Activated CD4-positive, CD25-positive, alpha-beta regulatory T cell treated with anti-CD3 and anti-CD28 coated beads, Interleukin-2, amount 50 U/mL, for 16 hours (primary cell): ENCODE measurements at places on chromosomes 7 and 10.

GRCh38 chr7:28245123-28245878, 64.7 kb upstream of the JAZF1 start:
- DNase-seq = no peak

GRCh38 chr10:35432781-35433338, 96.6 kb downstream of the CCNY start:
- DNase-seq = no peak

- DNase-seq = no peak
Observed at GRCh38 chr7:137026176-137026500, 157.7 kb downstream of the CHRM2 start.

- DNase-seq = no peak
Observed at GRCh38 chr10:114294549-114294948, 55.5 kb downstream of the VWA2 start.

DNA sequence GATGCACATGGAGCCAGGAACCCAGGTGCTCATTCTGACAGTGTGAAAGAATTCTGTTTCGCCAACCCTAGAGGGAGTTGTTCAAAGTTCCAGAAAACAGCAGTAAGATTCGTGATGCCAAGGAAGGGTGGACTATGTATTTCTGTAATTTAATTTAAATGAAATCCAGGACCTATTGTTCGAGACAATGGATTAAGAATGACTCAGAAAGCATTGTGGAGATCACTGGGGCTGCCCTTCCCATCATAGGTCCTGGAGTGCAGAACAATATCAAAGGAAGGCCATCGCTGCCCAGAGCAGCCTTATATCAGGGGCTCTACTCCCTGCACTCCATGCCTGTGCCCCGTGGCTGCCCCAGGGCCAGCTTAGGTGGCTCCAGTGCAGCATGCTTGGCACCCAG, 32.1 kb upstream of the CALD1 start:
- DNase-seq = no peak

- no peak for DNase-seq
Observed at GRCh38 chr10:51063659-51064535, 10.4 kb upstream of the PRKG1 start.

GRCh38 chr10:21079330-21079658, 182.2 kb upstream of the NEBL start:
- DNase-seq = no peak

DNA sequence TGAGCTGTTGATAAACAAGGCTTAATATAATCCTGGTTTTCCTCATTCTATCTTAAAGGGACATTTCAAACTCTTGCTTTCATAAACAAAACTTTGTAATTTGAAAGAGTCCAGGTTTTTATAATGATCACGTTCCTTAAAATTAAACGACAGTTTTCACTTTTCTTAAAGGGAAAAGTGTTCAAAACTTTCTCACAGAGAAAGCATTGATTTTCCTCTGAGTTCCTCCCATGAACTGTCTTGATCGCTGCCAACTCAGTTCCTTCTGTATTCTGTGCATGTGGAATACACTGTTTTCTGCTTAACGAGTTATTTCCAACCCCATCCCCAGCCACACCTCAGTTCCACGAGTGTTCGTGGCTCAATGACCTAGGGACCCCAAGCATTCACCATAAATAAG, 2.4 kb upstream of the C7orf33 start:
- DNase-seq = no peak
